ENCODE measurements at places on chromosomes 6 and 20.

- DNase-seq: no peak
Observed at GRCh38 chr6:73695619-73696421, at the start of gene CD109. TSS of gene CD109 (plus strand) at chr6:73696203. CDS start at chr6:73696216, 13 bp downstream.

DNA sequence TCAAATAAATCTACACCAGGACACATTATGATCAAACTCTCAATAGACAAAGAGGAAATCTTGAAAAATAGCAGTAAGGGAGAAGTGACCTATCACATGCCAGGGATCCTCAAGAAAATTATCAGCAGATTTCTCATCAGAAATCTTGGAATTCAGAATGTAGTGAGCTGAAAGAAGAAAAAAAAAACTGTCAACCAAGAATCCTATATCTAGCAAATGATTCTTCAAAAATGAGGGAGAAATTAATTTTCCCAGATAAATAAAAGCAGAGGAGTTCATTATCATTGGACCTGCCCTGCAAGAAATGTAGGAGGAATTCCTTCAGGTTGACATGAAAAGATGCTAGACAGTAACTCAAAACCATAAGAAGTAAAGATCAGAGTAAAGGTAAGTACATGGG, 363.6 kb downstream of the TFAP2A start:
- DNase-seq: no peak

DNA sequence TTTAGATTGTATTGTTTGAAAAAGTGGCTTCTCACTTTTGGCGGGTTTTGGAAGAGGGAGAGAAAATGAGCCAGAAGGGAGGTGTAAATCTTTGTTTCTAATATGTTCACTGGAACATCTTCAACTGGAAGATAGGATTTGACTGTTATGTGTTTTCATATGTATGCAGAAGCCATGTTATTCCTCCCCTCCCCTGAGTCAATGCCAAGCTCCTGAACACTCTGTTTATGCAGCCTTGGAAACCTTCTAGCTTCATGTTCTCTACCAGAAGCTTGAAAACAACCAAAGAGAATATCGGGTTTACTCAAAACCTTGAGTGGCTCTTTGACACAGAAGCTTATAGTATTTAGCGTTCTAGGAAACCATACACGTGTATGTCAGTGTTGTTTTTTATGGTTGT, 279.1 kb downstream of the PRL start:
- no peak for DNase-seq

DNA sequence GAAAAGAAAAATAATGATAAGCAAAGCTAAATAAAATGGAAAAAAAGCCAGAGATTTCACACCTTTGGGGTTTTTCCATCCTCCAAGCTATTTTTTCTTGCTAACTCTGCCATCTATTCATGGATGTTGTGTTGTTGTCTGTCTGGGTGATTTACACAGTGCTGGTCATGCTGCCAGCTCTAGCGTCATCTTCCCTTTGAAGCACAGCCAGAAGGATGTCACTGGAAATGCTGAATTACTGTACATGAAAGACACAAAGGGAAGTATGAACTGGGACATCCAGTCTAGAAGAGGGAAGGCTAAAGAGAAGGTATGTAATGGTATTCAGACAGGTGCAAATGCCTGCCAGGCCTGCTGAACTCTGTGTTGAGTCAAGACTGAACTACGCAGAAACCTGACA, 241.9 kb upstream of the STXBP5 start:
- no peak for DNase-seq

GRCh38 chr20:44465001-44465560, 10.6 kb upstream of the TTPAL start:
- no peak for DNase-seq

DNA sequence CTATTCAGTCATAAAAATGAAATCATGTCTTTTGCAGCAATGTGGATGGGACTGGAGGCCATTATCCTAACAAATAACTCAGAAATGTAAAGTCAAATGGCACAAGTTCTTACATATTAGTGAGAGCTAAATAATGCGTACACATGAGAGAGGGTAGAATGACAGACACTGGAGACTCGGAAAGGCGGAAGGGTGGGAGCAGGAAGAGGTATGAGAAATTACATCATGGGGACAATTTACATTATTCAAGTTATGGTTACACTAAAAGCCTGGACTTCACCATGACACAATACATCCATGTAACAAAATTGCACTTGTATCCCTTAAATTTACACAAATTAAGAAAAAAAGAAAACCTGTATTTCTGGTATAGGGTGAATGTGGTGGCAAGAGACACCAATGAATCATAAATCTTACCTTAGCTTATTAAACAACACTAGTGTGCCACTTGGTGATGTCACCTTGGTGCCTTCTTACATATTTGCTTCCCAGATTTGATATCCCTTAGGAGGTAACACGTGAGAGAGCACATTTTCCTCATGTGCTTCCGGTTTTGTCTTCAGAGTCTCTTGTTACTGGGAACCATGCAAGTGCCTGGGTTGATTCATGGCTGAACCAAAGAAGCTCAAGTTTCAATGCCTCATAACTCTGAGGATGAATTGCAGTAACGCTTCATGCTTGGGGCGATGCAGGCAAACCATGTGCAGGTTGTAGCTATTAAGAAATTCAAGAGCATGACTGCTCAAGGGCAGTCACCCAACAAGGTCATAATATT, 84.6 kb downstream of the DCDC2 start:
- DNase-seq: peak; percentile 49

- DNase-seq: peak; percentile 3
Observed at GRCh38 chr6:99905209-99906106, 88.6 kb downstream of the MCHR2 start.

DNA sequence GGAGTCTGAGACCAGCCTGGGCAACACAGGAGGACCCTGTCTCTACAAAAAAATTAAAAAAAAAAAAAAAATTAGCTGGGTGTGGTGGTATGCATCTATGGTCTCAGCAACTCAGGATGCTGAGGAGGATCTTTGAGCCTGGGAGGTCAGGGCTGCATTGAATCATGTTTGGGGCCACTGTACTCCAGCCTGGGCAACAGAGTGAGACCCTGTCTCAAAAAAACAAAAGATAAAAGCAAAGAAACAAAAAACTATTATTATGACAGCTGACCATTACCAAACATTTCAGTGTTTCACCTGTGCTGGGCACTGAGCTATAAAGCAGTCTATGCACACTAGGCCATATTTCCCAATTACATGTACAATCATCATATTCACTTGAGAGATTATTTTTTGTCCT, 35.7 kb downstream of the COX4I2 start:
- DNase-seq: no peak

GRCh38 chr20:38032585-38033329, 499 bp downstream of the TTI1 start:
- DNase-seq: no peak

- DNase-seq: no peak
Observed at GRCh38 chr6:2970034-2970685, 1.2 kb downstream of the SERPINB6 start.

DNA sequence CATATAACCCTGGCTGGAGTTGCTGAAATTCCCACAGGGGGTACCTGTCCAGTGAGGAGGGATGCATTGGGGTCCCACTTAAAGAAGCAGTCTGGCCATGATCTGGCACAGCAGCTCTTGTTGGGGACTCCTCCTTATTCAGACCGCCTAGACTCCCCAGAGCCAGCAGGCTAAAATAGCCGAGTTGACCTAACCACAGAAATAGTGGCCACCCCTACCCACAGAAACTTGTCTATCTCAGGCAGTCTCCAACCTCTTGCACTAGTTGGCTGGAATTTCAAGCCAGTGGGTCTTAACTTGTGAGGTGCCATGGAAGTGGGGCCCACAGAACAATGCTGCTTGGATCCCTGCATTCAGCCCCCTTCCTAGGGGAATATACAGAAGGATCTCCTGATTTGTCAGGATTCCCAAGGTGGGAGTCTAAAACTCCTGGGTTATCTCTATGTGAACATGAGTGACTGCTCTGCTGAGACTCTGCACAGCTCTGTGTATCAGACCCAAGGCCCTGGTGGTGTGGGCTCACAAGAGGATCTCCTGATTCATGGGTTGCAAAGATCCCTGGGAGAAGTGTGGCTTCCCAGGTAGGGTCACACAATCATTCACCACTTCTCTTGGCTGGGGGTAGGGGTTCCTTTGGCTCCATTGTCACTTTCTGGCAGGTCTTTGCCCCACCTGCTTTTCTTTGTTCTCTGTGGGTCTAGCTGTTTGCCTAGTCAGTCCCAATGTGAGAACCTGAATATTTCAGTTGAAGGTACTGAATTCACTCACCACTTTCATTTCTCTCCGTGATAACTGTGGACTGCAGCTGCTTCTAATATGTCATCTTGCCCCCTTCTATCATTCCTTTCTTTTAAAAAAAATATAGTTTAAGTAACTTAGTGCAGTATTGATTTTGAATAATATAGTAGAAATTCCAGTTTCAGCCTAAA, 65.5 kb upstream of the CLVS2 start:
- DNase-seq: no peak

DNA sequence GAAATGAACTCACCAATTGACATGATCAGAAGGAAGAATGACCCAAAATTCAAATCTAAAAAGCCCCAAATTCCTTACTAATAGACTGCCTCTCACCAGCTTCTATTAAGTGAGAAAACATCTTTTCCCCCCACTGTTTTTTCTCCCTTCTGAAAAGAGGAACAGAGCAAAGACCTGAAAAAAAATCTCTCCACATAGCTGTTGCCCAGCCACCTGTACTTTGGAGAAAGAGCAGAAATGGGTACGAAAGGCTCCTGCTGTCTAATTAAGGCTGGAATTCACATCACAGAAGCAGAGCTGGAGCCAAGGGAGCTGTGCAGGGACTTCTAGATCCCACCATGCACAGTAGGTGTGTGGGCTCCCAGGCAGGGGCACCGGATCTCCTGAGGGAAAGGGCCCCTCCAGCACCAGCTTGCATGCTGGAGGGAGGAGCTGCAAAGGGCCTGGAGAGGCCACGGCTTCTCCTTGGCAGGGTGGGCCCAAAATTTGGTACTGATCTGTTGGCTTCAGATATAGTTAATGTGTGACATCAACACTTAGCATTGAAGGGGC, 73.2 kb upstream of the DUSP22 start:
- no peak for DNase-seq

DNA sequence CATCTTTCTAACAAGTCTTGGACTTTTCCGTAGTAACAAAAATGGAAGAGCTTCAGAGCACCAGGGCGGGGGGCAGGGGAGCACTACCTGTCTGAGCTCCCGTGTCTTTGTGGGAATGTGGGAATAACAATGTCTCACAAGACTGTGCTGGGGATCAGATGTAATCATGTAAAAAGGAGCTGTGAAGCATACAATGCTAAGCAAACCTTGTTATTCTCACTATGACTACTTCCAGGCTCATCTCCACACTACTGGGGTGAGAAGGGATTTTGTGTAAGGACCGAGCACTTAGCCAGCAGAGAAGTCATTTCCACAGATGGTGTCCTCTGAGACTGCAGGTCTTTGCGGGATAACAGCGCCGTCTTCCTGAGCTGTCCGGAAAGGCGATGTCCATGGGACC, 27.1 kb downstream of the PRR18 start:
- DNase-seq: no peak

DNA sequence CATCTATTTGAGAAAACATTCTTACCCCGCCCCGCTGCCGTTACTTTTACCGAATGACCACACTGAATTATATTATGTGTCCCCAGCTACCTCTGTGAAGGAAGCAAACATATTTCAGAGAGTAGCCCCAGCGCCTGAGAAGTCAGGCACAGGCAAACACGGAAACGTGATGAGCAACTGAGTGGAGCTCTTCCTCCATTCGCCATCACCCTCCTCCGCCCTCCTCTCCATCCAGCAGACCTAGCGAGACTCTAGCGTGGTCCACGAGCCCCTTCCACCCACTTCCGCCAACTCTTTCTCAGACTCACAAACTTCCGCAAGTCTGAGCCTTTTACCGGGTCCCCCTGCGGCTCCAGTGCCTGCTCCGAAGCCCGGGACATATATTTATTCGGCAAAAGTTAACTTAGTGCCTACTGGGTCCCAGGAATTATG, 582 bp downstream of the SNRPB start:
- no peak for DNase-seq

DNA sequence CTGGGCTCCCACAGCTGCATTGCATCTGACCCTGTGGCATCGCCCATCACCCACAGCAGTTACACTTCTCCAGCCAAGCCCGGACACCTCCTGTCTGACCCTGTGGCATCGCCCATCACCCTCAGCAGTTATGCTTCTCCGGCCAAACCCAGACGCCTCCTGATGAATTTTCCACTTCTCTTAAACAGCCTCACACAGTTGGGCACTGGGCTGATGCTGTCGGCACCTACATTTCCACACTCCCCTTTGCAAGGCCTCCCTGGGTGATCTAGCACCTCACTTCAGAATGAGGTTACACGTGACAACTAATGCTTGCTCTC, 175.2 kb upstream of the ARID1B start:
- no peak for DNase-seq

DNA sequence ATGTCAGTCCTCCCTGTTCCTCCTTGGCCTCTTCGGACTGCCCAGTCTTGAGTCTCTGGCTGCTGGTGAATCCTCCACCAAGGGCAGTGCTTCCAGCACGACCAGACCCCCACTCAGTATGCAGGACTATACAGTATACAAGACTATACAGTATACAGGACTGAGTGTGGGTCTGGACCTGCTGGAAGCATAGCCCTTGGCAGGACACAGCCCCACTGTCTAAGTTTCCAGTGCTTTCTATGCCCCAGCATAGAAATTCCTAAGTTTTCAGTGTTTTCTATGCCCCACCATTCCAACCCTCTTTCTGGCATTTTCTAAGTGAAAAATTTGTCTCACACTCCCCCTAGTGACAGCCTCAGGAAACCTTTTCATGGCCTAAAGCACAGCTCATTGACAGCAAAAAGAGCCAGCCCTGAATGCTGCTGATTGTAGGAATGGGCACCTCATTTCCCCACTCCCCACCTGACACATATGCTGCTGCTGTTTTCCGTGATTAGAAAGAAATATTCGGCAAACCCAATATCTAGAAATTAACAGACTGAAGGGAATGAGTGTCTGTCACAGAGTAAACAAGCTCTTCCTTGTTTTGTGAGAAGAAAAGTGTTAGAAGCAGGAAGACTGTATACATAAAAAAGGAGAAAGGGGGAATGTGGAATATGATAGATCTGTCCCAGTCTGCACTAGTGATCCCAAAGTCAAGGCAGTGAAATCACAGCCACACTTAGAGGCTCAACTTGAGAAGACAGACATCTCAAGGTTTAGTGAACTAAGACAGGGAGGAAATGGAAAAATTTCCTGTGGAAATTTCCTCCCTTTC, 206.9 kb downstream of the IBTK start:
- DNase-seq: peak; percentile 23

DNA sequence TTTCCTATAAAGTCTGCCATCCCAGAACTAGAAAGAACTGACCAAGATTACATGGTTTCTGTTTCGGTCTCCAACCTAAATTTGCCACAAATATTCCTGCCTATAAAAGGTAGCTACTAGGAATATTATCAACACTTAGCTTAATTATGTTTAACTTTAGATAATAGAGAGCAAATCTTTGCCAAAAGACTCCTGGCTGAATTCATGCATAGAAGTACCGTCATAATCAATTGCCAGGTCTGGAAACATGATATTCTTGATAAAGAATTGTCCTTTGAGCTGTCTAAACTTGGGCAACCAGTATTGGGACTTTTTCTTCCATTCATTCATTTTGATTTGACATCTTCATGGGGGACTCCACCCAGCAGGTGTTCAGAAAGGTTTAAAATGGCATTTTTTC, 22.4 kb downstream of the CALHM6 start:
- DNase-seq: no peak
